ENCODE measurements at places on chromosomes 16 and 17.
A peak's percentile ranks its signal among the peaks of the same experiment; 100 is the strongest.

- DNase-seq = no peak
Measured at GRCh38 chr17:17793378-17794214, 43.2 kb downstream of the SREBF1 start.

- DNase-seq = no peak
Measured at GRCh38 chr16:56491657-56492261, 28.1 kb downstream of the BBS2 start.

GRCh38 chr17:68290955-68291835 is at the start of the genes ARSG and SLC16A6:
TSS of gene ARSG (plus strand) at chr17:68291495. CDS start at chr17:68307494, 15,999 bp downstream.
TSS of gene SLC16A6 (minus strand) at chr17:68291127. CDS start at chr17:68278320, 12,807 bp downstream.
- peak; percentile 86 for DNase-seq

GRCh38 chr16:49486400-49486799 is 112.8 kb downstream of the C16orf78 start:
- DNase-seq = peak; percentile 28

DNA sequence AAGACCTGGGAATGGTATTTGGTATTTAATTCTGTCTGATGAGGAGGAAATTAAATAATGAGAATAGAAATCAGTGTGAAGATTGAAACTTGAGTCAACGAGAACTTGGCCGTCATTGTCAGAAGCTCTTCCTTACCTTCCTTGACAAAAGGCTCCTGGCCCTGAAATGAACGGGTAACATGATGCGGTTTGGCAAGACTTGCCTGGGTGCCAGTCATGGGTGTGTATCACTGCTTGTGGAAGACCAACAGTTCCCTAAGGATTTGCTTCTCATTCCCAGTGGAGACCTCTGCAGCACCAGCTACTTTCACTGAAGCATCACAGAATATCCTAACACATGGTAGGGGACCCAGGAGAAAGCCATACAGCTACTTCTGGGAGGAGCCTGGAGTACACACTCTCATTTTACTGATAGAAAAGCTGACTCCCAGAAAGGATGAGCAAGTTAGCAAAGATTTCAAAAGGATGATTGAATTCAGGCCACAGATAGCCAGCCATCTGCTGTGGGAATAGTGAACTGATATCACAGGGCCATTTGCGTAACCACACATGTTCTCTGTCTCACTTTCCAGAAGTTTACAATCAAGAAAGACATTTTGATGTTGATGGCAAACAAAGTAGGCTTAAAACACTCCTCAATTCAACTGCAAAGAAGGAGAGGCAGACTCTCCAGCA is 258.1 kb upstream of the SALL1 start:
- no peak for DNase-seq

- peak; percentile 90 for DNase-seq
Measured at GRCh38 chr17:39676198-39676819, 8.1 kb downstream of the PNMT start.

DNA sequence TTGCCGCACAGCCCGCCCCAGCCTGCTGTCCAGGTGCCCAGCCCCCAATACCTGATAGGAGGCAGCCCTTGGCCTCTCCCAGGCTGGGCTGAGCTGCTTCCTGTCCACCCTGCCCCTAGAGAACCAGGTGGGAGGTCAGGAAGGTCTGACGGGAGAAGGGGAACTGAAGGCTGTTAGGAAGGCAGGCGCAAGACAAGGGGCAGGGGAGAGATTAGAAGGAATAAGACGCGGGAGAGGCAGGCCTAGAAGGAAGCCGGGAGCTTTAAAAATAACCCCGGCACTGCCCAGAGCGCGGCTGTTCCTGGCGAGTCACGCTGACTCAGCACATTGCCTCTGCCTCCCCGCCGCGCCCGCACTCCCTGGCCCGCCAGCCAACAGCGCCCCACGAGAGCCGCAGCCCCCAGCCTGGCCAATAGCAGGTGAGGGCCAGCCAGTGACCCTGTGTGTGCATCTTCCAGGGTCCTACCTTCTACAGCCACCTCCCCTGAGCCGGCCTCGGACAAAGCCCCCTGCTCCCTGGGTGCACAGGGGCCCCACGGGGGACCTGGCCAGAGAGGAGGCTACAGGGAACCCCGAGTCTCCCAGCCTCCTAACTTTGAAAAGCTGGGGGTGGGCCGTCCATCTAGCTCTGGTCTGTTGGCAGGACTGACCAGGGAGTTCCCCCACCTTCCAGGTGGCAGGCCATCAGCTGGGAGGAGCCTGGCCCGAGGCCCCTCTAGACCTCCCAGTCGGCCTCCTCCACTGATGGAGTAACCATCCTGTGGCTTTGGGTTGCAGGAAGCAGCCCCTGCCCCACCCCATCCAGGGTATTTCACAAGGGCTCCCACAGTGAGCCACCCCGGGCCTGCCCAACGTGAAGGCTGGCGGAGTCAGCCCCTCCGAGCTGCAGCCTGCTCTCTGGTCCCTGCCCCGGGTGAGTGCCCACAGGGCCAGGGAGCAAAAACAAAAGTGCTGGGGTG is 4.0 kb downstream of the MAFG start:
- DNase-seq = peak; percentile 91

- no peak for DNase-seq
Measured at GRCh38 chr16:87135246-87136030, 181.8 kb downstream of the C16orf95 start.

GRCh38 chr17:4631836-4632580 is 9.5 kb downstream of the ALOX15 start:
- no peak for DNase-seq

GRCh38 chr17:78019976-78020716 is 61.6 kb downstream of the TNRC6C start:
- no peak for DNase-seq

DNA sequence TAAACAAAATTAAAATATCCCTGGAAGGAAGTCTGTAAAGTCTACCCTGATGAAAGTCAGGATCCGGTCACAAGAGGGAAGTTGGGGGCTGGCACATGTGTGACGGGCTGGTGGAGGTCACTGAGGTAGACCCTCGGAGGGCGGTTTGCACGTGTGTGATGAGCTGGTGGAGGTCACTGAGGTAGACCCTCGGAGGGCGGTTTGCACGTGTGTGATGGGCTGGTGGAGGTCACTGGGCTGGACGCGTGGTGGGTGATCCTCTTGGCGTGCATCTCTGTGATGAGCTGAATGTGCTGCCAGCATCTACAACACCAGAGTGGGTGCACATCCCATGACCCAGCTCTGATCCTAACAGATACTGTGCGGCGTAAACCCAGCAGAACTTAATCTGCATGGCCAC is 43.7 kb upstream of the METRNL start:
- no peak for DNase-seq

- DNase-seq = no peak
Measured at GRCh38 chr16:13307851-13308250, 406.5 kb downstream of the SHISA9 start.

DNA sequence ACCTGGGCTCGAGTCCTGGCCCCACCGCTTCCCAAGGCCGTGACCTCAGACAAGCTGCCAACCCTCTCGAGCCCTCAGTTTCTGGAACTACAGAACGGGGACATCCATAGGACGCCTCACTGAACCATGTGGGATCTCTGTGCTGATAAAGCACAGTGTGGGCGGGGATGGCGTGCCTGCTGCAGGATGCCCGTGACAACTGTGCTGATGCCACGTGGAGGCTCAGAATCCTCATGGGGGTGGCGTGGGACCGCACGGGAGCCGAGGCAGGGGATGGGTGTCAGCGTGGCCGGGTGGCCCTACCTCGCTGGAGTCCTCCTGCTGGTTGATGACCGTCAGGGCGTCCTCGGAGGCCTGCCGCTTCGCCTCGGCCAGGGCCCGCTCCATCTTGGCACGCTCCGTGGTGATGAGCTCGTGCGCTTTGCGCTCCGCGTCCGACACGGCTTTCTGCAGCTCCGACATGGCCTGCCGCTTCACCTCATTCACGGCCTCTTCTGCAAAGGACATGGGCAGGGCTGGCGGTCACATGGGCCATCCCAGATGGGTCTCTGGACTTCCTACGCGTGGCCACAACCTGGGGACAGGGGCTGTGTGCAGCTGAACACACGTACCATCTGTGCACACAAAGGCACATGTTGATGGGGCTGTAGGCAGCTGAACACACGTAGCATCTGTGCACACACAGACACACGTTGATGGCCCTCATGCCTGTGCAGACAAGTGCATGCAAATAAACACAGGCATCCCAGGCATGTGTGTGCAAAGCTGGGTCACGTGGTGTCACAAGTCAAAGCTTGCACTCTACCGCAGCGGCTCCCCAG is 12.7 kb upstream of the PABPN1L start:
- DNase-seq = no peak

DNA sequence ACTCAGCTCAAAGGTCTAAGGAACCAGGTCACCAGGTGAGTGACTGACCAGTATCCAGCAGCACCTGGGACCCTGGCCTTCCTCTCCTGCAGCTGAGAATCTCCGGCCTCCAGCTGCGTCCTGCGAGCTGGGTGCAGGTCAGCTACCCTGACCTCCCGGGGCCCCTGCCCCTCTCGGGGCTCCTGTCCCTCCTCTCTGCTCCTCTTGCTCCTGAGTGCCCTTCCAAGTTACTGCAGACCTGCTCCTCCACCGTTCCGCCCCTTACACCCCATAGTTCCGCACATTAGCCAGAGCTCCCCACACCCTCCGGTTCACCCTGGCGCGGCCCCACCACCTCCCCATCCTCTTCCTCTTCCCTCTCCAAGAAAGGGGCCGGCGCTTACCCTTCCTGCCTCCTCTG is 10.6 kb downstream of the FOXJ1 start:
- no peak for DNase-seq

GRCh38 chr17:74529243-74529642 is 2.0 kb downstream of the CD300LB start:
- DNase-seq = no peak

GRCh38 chr17:74513987-74514631 is 17.2 kb downstream of the CD300LB start:
- no peak for DNase-seq

- DNase-seq = no peak
Measured at GRCh38 chr16:70437582-70438557, 1.0 kb downstream of the ST3GAL2 start.

- no peak for DNase-seq
Measured at GRCh38 chr16:81451753-81452680, 7.4 kb downstream of the CMIP start.

GRCh38 chr17:46212634-46213435 is 19.6 kb upstream of the KANSL1 start:
- DNase-seq = no peak

GRCh38 chr16:22027633-22028032 is 19.7 kb downstream of the MOSMO start:
- no peak for DNase-seq

- DNase-seq = no peak
Measured at GRCh38 chr17:52357854-52358253, 199.3 kb upstream of the CA10 start.

- no peak for DNase-seq
Measured at GRCh38 chr17:30788918-30789317, 35.6 kb downstream of the CRLF3 start.

DNA sequence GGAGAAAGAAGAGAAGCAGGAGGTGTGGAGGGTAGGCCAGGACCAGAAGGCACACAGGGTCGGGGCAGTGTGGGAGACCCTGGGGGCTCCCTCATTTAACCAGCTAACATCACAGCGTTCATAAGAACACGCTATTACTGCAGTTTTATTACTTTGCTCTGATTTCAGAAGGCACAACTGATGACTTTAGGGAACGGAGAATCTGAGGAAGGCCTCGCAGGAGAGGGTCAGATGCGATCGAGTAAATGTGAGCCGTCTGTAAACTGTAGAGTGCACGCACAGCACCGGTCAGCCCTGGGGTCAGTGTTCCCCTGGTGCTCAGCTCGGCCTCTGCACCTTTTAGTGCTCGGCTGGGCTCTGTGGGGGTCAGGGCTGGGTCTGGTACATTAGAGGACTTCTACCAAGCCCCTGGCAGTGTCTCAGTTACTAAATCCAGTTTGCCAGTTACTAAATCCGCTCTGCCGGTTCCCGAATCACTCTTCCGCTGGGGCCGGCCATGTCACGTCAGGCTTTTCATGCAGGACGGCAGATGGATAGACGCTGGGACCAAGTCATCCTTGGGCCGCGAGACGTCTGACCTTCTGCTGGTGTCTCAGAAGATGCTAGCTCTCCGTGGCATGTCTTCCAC is 325.9 kb downstream of the SEC14L1 start:
- no peak for DNase-seq

DNA sequence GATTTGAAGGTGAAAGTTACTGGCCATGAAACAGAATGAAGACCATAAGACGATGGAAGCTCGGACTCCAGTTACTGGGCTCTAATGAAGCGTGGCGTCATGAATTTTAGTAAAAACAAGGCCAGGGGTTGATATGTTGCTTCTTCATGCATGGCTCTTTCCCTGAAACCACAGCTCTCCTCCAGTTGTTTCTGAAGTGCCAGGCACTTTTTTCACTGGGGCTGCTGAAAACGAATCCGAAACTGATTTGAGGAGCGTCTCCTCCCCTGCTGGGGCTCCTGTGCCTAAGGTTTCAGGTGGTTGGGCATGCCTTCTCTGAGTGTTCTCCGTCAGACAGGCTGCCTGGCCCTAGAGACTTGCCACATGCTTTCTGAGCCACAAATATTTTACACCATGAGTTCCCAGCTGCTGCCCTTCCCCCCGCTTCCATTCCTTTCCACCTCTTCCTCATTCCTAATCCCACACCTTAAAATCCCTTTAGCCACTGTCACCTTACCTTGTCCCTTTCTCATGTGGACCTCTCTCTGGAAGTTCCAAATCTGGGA is 3.7 kb upstream of the MYL4 start:
- peak; percentile 68 for DNase-seq

GRCh38 chr17:77527836-77528505 is 387.2 kb downstream of the SEC14L1 start:
- DNase-seq = peak; percentile 62

- DNase-seq = no peak
Measured at GRCh38 chr16:89135971-89136765, 35.4 kb upstream of the CDH15 start.

DNA sequence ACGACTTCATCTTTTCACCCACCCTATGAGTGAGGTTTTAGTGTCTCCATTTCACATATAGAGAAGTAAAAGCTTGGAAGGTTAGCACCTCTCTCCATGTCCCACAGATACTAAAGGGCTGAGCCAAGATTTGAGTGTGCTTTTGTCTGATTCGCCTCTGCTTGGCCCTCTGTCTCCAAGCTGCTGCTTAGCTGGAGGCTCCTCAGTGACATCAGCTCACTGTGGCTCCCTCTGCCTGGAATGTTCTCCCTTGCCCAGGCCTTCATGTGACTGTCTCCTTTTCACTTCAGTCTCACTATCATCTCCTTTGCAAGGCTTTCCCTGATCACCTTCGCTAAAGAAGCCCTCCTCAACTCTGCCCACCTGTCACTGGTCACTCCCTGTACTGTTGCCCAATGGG is 84.5 kb upstream of the HSBP1 start:
- no peak for DNase-seq

DNA sequence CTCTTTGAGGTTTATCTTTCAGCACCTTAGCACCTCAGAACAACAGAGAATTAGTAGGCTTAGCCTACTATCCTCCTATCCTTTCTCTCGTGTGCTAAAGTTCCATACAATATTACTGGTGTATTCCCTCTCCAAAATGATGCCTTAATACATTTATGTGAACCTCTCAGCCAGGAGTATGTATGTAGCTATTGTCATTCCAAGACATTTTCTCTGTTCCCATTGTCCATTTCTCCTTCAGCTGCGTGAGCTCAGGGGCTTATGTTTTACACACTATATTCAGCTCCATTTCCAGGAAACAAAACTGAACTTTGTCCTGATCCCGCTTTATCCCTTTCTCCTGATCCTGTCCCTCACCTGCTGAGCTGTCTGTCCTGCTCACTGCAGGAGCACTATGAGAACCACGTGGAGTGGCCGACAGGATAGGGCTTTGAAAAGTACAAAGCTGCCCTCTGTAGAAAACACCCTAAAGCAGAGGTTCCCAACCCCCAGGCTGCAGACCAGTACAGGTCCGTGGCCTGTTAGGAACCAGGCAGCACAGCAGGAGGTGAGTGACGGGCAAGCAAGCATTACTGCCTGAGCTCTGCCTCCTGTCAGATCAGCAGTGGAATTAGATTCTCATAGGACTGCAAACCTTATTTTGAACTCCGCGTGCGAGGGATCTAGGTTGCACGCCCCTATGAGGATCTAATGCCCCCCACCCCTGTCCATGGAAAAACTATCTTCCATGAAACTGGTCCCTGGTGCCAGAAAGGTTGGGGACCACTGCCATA is 55.7 kb downstream of the CENPV start:
- DNase-seq = peak; percentile 37
